ENCODE measurements at places on chromosomes 16 and 17.

GRCh38 chr17:39996800-39997199, 16.2 kb downstream of the PSMD3 start:
- DNase-seq, result no peak

DNA sequence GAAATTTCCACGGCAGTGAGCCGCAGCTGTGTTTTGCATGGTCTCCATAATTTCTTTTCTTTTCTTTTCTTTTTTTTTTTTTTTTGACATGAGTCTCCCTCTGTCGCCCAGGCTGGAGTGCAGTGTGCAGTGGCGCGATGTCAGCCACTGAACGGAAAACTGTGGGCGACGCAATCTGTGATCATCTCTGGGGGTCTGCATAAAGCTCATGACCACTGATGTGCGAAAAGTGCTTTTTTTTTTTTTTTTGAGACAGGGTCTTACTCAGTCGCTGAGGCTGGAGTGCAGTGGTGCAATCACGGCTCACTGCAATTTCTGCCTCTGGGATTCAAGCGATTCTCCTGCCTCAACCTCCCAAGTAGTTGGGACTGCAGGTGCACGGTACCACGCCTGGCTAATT, 117.6 kb downstream of the ABCC6 start:
- DNase-seq, result no peak

DNA sequence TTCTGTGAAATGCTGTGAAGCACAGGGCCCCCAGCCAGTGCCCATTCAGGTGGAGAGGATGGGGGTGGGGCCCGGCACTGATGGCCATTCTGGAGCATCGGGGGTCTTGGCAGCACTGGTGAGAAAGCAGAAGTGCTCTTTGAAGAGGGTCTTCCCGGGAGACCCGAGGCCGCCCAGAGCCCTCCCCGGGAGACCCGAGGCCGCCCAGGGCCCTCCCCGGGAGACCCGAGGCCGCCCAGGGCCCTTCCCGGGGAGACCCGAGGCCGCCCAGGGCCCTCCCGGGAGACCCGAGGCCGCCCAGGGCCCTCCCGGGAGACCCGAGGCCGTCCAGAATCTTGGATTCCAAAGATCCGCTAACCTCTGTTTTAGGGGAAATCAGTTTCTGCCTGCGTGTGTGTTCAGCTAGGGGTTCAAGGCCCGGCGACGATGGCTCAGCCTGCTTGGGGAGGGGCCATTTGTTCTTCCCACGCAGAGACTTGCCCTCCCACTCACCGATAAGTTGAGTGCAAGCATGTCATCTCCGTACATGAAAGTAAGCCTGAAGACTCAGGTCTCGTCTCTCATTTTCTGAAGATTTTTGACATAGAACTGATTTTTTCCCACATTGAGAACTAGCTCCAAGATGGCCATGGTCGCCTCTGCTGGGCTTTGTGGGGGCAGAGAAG, 35.2 kb upstream of the CAPN15 start:
- no peak for DNase-seq

- DNase-seq, result no peak
Measured at GRCh38 chr17:75564195-75564594, 23.4 kb upstream of the MYO15B start.

DNA sequence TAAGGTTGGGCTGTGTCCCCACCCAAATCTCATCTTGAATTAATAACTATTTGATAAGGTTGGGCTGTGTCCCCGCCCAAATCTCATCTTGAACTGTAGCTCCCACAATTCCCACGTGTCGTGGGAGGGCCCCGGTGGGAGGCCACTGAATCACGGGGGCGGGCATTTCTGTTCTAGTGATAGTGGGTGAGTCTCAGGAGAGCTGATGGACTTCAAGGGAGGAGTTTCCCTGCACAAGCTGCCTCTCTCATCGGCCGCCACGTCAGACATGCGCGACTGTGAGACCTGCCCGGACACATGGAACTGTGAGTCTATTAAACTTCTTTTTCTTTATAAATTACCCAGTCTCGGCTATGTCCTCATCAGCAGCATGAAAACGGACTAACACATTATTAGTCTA, 44.9 kb upstream of the METRNL start:
- no peak for DNase-seq

- no peak for DNase-seq
Measured at GRCh38 chr17:81218991-81219390, 3.8 kb downstream of the CEP131 start.

- DNase-seq, result peak; percentile 25
Measured at GRCh38 chr16:88353691-88354090, 29.1 kb upstream of the ZNF469 start.

- peak; percentile 78 for DNase-seq
Measured at GRCh38 chr17:1484676-1485422, 7.6 kb downstream of the MYO1C start.

DNA sequence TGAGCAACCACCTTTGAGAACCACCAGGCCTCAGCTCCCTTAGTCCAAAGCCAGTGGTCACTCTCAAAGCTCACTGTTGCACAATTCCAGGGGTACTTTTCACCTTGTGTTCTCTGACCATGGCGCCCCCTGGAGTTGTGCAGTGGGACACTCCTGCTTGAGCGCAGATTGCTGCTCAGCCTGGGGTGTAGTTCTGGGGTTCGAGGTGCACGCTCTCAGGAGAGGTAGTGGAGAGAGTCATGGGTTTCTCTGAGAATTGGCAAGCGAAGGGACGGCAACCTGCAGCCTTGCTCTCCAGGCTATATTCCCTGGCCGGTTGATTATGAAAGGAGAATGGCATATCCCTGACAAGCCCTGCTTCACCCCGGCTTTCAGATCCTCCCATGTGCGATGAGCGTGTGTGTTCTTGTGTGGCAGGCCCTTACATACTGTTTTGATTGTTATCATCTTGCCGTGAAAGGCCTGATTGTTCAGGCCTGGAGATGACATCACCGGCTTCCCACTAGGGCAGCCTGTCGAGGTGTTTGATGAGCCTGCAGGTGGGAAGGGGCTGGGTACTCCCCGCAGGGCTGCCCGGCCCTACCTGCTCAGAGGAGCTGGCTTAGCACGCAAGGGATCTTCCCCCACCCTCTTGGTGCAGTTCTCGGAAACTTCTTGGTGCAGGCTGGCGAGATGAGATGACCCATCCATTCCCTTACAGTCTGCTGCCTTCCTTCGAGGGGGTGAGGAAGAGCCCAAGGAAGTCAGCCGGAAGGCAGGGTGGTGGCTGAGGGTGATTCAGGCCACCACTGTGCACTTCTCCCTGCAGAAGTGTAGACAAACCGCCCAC, 431.2 kb downstream of the SLC39A11 start:
- DNase-seq, result no peak

GRCh38 chr17:67696853-67697498, 20.8 kb upstream of the NOL11 start:
- DNase-seq, result no peak

DNA sequence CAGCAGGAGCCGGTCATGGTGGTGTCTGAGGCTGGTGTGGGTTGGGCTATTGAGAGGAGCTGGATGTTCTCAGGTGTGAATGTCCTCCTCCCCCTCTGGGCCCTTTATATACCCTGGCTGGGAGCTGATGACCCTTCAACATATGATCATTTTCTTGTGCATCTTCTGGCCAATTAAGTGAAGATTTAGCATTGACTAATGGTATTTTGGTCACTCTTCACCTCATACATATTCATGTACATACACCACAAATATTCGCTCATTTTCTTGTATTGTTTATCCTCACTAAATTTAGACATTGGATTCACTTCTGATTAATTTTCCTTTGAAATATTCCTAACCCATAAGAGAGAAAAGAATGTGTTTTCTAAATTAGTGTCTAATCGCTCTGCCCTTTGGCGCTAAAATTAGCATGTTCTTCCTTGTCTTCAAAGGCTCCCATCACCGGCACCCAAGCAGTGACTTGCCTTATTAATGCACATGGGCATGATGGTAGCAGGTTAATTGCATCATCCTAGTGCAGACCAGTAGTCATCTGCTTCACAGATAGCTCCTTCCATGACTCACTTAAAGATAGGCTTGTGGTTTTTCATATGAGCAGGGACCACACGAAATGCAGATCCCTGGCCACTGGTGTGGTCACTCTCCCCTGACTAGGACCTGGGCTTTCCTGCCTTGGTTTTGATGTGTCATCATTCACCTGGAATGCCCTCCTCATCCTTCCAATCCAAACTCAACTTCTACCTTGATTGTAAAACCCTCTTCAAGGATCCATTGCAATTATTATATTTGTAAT, at the start of gene KRTAP2-4:
KRTAP2-4 (minus strand) TSS at position 51 of the 796 bp plus-strand sequence; CDS start at position 17, 34 bp downstream.
- DNase-seq, result no peak

GRCh38 chr16:74169687-74170376, 126.8 kb upstream of the PSMD7 start:
- DNase-seq, result peak; percentile 24

DNA sequence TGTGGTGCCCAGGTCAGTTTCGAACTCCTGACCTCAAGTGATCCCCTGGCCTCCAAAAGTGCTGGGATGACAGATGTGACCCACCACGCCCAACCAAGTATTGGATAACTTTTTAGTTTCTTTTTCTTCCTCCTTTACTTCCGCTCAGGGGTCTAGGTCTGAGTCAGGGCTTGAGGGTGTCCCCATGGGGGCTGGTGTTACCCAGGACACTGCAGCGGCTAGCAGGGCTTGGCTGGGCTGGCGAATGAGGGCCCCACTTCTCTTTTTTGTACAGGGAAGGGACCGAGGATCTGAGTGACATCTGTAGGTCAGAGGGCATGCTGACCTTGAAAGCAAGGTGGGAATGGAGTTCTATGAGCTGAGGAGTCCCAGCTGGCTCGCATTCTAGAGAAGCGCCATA, 24.9 kb downstream of the RAB11FIP3 start:
- DNase-seq, result no peak

- DNase-seq, result no peak
Measured at GRCh38 chr16:75572864-75573542, 6.8 kb downstream of the GABARAPL2 start.

DNA sequence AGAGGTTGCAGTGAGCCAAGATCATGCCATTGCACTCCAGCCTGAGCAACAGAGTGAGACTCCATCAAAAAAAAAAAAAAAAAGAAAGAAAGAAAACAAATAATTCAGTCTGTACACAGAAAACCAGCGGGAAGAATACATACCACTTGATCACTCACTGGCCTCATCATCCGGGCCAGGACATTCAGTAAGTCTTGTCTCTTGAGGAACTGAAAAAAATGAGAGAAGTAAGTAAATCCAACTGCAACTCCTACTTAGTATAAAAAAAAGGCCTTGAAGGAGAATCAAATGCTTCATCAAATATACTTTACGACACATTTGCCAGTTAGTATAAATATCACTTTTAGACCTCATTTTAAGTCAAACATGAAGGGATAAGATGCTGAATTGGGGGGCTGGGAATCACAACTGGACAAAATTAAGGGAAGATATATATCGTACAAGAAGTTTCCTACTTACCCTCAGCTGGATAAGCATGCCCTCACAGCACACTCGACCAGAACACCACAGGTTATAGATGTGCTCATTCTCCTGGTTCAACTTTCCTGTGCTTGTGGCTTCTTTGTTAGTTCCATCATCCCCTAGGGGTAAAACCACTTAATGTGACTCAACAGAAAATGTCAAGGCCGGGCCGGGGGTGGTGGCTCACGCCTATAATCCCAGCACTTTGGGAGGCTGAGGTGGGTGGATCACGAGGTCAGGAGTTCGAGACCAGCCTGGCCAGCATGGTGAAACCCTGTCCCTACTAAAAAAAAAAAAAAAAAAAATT, 12.4 kb downstream of the CCDC47 start:
- no peak for DNase-seq

- peak; percentile 63 for DNase-seq
Measured at GRCh38 chr16:66366433-66367299, at the start of gene CDH5. CDH5 (plus strand) TSS chr16:66366691; CDS start chr16:66379338, 12,647 bp downstream.

DNA sequence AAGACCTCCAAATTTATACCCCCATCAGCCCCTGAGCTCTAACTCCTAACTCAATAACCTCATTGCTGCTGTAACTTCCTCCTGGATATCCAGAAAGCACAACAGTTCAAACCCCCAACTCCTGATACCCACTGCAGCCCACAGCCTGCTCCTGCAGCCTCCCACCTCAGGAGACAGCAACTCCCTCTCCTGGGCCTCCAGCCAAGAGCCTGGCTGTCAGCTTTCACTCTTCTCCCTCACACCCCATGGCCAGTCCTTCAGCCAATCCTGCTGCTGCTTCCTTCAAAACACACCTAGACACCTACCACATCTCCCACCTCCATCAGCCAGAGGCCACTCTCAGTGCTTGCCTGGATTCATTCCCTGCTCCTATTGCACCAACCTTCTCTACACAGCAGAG, 5.4 kb downstream of the GINS2 start:
- DNase-seq, result no peak

- DNase-seq, result no peak
Measured at GRCh38 chr17:62309396-62309795, 71.0 kb upstream of the EFCAB3 start.

DNA sequence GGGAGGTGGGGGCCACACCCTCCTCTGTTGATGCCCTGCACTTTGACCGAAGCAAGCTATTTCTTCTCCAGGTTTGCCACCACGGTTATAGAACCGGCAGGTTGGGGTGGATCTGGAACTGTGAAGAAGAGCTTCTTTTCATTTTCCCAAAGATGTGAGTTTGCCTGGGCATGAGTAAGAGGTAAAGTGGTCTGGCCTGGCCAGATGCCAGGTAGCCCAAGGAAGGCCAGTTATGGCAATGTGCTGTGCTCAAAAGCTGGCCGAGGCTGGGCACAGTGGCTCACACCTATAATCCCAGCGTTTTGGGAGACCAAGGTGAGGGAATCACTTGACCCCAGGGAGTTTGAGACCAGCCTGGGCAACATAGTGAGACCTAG, 18.7 kb downstream of the ATP6V0D1 start:
- DNase-seq, result no peak

DNA sequence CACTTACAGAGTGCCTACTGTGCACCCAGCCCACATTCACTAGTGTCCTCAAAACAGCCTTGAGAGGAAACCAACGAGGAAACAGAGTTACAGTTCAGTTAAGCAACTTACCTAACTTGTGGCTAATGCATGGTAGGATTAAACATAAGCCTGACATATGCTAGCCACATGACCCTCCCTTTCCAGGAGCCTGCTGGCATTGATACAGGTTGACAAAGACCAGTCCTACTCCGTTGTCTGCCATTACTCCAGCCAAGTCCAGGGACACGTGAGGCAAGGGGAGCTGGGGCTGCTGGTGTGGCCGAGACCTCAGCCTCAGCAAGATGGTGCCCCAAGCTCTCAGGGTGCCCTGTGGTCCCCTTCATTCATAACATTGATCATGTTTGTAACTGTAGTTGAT, 37.9 kb downstream of the SNX20 start:
- DNase-seq, result no peak

GRCh38 chr17:57311281-57312216, 55.2 kb downstream of the MSI2 start:
- peak; percentile 81 for DNase-seq

DNA sequence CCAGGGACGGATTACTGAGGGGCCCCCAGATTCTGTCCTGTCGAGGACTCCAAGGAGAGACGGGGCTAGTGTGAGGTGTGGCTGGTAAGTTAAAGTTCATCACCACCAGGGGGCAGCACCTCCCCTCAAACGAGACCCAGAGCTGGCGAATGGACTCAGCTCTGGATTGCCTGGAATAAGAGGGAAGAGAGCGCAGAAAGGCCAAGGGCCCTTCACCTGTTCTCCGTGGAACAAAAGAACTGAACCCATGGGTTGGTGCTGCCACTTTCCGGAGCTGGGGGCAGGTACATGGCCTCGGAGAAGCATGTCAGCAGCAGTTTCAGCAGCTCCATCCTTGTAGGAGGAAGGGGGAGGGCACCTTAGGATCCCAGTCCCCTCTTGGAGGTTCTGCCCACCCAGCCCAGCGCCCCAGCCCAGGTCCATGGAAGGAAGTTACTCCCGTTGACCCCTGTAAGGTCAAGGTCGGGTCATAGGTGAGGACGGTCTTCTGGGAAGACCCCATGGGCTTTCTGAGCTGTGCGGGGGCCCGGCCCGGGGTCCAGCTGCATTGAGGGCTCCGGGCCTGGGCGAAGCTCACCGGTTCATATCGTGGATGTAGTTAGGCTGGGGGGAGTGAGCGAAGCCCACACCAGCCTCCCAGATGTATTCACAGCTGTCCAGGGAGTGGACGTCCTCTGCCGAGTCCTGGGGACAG, 10.8 kb downstream of the HID1 start:
- peak; percentile 95 for DNase-seq
